ENCODE measurements at places on chromosomes 5 and 9.
A peak's percentile ranks its signal among the peaks of the same experiment; 100 is the strongest.

- peaks cover 12% of the 10 kb centered on the region for H3K4me1 ChIP-seq
- no peaks in the 10 kb centered on the region for H3K36me3 ChIP-seq
- no peaks in the 10 kb centered on the region for H3K27me3 ChIP-seq
- peak overlapping the region; percentile 89 for H3K27ac ChIP-seq
- DNase-seq = peak; percentile 98
- peak overlapping the region; percentile 55 for H3K4me3 ChIP-seq
Observed at GRCh38 chr9:131330814-131331600, 41.5 kb downstream of the PLPP7 start.

DNA sequence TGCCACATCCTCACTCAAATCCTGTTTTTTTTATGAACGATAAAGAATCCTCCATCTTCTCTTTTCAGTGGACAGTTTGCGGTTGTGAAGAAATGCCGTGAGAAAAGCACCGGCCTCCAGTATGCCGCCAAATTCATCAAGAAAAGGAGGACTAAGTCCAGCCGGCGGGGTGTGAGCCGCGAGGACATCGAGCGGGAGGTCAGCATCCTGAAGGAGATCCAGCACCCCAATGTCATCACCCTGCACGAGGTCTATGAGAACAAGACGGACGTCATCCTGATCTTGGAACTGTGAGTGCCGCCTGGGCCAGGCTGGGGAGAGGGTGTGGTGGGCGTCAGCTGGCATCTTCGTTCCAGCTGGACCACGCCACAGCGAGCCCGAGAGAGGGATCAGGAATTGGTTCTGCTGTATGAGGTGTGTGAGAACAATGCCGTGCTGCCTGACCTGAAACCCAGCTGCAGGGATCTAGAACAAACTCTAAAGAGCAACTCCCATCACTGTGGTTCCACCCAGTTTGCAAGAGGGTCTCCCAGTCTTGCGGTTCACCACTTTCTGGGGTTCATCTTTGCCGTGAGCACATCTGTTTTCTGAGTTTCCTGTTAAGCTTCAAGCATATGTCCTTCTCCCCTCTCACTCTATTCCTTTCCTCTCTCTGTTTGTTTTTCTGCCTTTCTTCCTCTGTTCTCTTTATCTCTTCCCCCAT lies 107.4 kb downstream of the DAPK1 start:
- H3K27me3 ChIP-seq = no peaks in the 10 kb centered on the region
- no peak overlapping the region for H3K27ac ChIP-seq
- DNase-seq = no peak
- H3K4me3 ChIP-seq = no peak overlapping the region

- peaks cover 9% of the 10 kb centered on the region for H3K4me1 ChIP-seq
- H3K27me3 ChIP-seq = no peaks in the 10 kb centered on the region
- no peaks in the 10 kb centered on the region for H3K36me3 ChIP-seq
- H3K27ac ChIP-seq = no peak overlapping the region
Observed at GRCh38 chr9:107224252-107224651, 58.8 kb upstream of the RAD23B start.

GRCh38 chr9:129898185-129898584 lies 62.9 kb downstream of the USP20 start:
- H3K27me3 ChIP-seq = no peaks in the 10 kb centered on the region
- H3K27ac ChIP-seq = no peak overlapping the region
- H3K4me1 ChIP-seq = no peaks in the 10 kb centered on the region
- DNase-seq = peak; percentile 58
- peaks cover 52% of the 10 kb centered on the region for H3K36me3 ChIP-seq

DNA sequence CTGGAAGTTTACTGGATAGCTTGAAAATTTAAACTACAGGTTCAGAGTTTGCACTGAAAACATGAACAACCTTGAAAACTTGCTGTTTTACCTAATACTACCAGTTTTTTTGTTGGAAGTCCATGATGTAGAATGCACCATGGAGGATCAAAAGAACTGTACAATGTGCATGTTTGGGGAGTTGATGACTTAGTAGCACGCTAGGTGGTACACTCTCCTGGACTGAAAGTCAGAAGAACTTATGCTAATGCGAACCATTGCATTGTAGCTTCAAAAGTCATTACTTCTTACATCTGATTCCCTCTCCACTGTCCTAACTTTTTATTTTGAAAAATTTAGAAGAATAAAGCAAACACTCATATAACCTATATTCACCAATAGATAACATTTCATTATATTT lies 211.0 kb downstream of the OSTF1 start:
- H3K4me1 ChIP-seq = no peaks in the 10 kb centered on the region
- no peak overlapping the region for H3K27ac ChIP-seq
- H3K36me3 ChIP-seq = no peaks in the 10 kb centered on the region
- H3K27me3 ChIP-seq = no peaks in the 10 kb centered on the region
- H3K4me3 ChIP-seq = no peak overlapping the region
- no peak for DNase-seq

- no peaks in the 10 kb centered on the region for H3K4me1 ChIP-seq
- H3K27ac ChIP-seq = peak overlapping the region; percentile 2
- H3K36me3 ChIP-seq = no peaks in the 10 kb centered on the region
- no peak overlapping the region for H3K4me3 ChIP-seq
Observed at GRCh38 chr9:118473521-118473920, 769.3 kb downstream of the TLR4 start.

- no peak overlapping the region for H3K4me3 ChIP-seq
- H3K27ac ChIP-seq = no peak overlapping the region
- no peaks in the 10 kb centered on the region for H3K36me3 ChIP-seq
- peaks cover 21% of the 10 kb centered on the region for H3K27me3 ChIP-seq
- peaks cover under 1% of the 10 kb centered on the region for H3K4me1 ChIP-seq
Observed at GRCh38 chr9:120895951-120896350, 19.0 kb upstream of the PHF19 start.

DNA sequence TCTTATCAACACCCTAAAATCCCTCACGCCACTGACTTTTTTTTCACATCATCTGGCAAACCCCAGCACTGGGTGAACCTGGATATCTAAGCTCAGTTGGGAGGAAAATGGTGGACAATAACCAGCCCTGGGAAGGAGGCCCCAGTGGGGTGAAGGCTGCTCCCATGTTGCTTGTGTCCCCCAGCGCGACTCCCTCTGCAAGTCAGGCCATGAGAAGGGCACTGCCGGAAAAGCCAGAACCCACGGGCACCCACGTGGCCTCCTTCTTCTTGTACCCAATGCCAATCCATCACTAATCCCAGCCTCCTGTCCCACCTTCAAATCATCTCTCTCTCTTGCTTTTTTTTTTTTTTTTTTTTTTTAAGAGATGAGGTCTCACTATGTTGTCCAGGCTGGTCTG lies 11.4 kb downstream of the CORO2A start:
- H3K27ac ChIP-seq = no peak overlapping the region
- no peak for DNase-seq
- H3K4me3 ChIP-seq = no peak overlapping the region
- H3K36me3 ChIP-seq = no peaks in the 10 kb centered on the region
- peaks cover 16% of the 10 kb centered on the region for H3K4me1 ChIP-seq

DNA sequence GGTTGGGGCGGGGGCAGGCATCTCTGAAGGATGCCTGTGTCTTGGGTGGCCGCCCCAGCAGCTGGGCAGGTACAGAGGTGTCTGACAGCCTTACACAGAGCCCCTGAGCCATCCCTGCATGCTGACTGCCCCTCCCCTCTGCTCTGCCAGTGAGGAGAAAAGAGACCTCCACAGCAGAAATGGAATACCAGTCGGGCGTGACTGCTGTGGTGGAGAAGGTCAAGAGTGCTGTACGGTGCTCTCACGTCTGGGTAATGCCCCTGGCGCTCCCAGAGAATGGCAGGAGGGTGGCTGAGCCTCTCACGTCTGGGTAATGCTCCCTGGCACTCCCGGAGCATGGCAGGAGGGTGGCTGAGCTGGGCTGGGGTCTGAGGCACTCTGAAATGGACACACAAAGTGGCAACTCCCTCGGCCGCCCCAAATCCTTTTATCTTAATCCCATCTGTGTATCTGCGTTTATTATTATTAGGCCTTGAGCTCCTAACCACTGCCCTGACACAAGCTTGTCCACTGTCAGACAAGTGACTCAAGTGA lies 2.5 kb upstream of the RABL6 start:
- DNase-seq = no peak
- peaks cover 21% of the 10 kb centered on the region for H3K36me3 ChIP-seq
- no peak overlapping the region for H3K27ac ChIP-seq
- H3K4me1 ChIP-seq = peaks cover 5% of the 10 kb centered on the region
- H3K4me3 ChIP-seq = no peak overlapping the region
- H3K27me3 ChIP-seq = no peaks in the 10 kb centered on the region

DNA sequence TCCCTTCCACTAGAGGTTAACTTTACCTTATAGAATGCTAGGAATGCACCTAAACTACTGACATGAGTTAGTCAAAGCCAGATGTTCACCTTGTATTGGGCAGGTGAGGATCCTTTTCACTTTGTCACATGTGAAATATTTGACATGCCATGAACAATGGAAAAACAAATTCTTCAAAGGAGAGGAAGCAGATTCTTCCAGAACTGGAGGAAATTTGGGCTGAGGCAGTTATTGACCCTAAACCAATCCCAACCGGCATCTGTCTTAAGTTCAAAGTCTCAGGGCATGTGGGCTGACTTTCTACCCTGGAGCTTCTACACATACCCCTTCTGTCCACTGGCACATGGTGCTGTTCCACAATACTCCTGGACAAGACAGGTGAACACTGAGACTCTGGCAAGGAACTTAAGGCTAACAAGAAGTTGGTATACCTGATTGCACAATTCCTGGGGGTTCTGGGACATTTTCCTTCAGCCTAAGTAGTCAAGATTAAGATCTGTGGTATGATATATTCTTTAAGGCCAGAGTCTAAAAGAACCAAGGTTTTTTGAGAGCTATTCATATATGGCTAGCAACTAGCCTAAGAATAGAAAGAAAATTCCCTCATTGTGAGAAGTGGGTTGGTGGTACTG lies 2.6 kb downstream of the VLDLR start:
- H3K36me3 ChIP-seq = peaks cover 23% of the 10 kb centered on the region
- DNase-seq = no peak
- H3K27ac ChIP-seq = no peak overlapping the region
- H3K4me3 ChIP-seq = peak overlapping the region; percentile 87

- no peaks in the 10 kb centered on the region for H3K4me1 ChIP-seq
- H3K27me3 ChIP-seq = no peaks in the 10 kb centered on the region
- no peak overlapping the region for H3K4me3 ChIP-seq
- DNase-seq = peak; percentile 55
Observed at GRCh38 chr9:106025453-106025852, 331.1 kb downstream of the TMEM38B start.

DNA sequence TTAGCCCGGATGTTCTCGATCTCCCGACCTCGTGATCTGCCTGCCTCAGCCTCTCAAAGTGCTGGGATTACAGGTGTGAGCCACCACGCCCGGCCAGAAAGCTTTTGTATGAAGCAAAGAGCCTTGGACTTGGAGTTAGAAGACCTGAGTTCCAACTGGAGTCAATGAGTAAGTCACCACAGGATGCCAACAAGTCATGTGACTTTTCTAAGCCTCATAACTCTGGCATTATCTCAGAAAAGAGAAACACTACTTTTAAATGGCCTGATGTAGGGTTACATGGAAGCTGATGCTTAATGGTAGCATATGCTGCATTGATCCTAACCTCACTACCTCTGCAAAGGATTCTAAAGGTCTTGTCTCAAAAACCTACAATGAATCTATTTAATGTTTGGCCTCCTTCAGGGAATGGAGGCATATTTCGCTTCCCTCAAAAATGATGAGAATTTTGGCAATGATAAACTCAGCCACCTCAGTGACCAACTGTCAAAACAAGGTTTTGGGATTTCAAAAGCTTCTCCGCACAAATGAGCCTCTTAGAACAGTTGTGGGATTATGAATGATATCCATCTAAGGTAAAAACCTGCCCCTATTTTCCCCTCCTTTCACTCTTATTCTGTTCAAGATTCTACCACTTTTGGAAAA lies 236.8 kb downstream of the ACTL7B start:
- no peak overlapping the region for H3K27ac ChIP-seq
- H3K36me3 ChIP-seq = no peaks in the 10 kb centered on the region
- no peak overlapping the region for H3K4me3 ChIP-seq
- peaks cover 46% of the 10 kb centered on the region for H3K27me3 ChIP-seq
- H3K4me1 ChIP-seq = no peaks in the 10 kb centered on the region

GRCh38 chr5:179905161-179905560 lies 2.5 kb downstream of the TBC1D9B start:
- H3K27me3 ChIP-seq = no peaks in the 10 kb centered on the region
- no peaks in the 10 kb centered on the region for H3K4me1 ChIP-seq
- no peak overlapping the region for H3K27ac ChIP-seq
- peaks cover 30% of the 10 kb centered on the region for H3K36me3 ChIP-seq

- H3K27ac ChIP-seq = no peak overlapping the region
- no peaks in the 10 kb centered on the region for H3K4me1 ChIP-seq
- H3K4me3 ChIP-seq = no peak overlapping the region
- DNase-seq = no peak
Observed at GRCh38 chr9:74595286-74595685, 98.2 kb downstream of the RORB start.

DNA sequence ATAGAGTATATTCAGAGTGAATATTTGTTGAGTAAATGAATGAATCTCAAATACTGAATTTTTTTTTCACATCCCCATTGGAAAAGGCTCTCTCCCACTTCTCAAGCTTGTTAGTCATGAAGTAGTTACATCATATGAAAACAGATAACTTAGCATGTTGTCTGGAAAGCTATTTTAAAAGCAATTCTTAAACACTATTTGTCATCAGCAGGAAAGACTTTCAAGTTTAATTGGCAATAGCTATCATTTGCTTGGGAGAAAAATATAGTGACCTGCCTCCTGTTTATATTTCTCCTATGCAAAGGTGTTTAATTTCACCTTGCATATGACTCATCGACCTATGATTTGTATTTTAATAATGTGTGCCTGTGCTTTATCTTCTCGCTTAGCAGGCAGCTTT lies 499.8 kb upstream of the GRIA1 start:
- DNase-seq = no peak
- H3K4me3 ChIP-seq = no peak overlapping the region
- no peaks in the 10 kb centered on the region for H3K27me3 ChIP-seq
- H3K36me3 ChIP-seq = no peaks in the 10 kb centered on the region

DNA sequence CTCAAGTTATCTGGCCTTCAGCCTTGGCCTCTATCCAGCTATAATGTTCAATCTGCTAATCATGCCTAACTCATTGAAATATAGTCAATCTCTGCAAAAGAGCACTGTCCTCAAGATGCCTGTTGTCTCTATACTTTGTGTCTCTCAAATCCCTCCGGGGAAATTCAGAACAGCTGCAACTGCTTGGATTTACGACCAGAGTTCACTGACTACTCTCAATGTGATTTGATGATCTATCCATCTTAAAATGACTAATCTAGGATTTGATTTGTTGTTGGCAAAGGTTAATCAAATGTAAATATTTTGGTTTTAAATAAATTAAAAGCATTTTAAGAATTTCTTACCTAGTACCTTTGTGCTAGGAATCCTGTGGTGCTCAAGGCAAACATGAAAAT lies 40.9 kb downstream of the SVEP1 start:
- no peak overlapping the region for H3K27ac ChIP-seq
- H3K36me3 ChIP-seq = no peaks in the 10 kb centered on the region
- DNase-seq = no peak
- peaks cover 4% of the 10 kb centered on the region for H3K4me1 ChIP-seq
- no peaks in the 10 kb centered on the region for H3K27me3 ChIP-seq

DNA sequence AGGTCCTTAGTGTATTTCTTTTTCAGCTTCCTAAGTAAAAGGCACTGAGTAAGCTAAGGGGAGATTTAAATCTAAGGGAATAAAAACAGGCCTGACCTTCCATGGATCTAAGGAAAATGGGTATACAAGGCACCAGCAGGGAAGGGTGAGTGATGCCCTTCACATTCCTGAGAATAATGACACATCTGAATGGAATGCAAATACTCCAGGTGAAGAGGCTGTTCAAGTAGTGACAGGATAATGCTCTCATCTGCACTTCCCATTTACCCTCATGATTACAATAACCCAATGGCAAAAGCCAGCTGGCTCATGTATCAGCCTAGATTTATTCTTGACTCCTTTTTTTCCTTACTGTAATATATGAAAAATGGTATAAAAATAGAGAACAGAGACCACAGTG lies 216.2 kb upstream of the ACTBL2 start:
- H3K4me1 ChIP-seq = no peaks in the 10 kb centered on the region
- no peaks in the 10 kb centered on the region for H3K27me3 ChIP-seq
- DNase-seq = peak; percentile 51
- H3K36me3 ChIP-seq = no peaks in the 10 kb centered on the region
- H3K4me3 ChIP-seq = no peak overlapping the region

Data from endodermal cell (in vitro differentiated cells).